Activated CD8-positive, alpha-beta memory T cell treated with anti-CD3 and anti-CD28 coated beads for 1 hour (primary cell): ENCODE measurements at places on chromosomes 1 and 21.

GRCh38 chr1:246893191-246893939, 38.4 kb downstream of the AHCTF1 start:
- DNase-seq: no peak

DNA sequence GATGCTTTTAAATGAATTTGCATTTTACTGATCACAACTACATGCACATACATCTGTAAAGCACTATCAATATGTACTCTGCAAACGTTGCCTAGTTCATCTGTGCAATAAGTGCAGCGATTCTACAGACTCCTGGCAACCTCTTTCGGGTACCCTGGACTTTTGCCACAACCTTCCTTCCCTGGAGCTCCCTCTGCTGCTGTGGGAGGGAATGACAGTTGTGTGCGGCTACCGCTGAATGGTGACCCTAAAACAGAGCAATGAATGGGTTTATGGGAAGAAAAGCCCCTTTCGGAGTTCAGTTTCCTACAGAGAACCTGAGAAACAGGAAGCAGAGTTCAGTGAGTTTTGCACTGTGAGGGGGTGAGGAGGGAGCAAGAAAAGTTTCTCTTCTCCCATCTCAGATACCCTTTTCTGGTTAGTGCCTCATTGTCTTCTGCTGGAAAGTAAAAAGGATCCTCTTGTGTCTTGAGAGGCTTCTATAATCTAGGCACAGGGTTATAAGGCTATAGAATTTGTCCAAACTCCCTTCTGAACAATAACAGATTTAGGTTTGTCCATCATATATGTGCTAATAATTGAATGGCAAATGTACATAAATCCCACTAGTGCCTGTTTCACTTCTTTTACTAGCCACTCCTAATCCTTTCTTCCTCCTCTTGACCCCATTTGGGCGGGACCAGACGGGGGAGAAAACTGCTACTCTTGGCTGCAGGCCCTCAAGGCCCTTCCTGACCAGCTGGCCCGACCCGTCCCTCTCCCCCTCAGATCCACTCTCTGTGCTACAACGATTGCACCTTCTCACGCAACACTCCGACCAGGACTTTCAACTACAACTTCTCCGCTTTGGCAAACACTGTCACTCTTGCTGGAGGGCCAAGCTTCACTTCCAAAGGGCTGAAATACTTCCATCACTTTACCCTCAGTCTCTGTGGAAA, 19.8 kb upstream of the SARS1 start:
- no peak for DNase-seq

DNA sequence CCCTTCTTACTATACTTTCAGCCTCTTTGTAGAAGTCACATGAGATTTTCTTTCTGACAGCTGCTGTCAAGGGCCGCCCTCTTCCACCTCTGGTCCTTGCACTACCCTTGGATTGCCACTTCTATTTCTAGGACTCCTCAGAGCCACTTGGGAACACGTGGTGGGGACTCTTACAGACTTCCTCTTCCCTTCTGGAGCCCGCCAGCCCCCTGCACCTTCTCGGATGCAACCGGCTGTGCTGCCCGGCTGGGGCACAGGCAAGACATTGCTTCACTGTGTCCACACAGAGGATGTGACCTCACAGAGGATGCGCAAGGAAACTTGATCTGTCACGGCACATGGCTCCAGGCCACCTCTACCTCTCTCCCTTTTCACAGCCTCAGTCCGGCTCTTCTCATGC, 2.4 kb upstream of the IKBKE start:
- DNase-seq: no peak

DNA sequence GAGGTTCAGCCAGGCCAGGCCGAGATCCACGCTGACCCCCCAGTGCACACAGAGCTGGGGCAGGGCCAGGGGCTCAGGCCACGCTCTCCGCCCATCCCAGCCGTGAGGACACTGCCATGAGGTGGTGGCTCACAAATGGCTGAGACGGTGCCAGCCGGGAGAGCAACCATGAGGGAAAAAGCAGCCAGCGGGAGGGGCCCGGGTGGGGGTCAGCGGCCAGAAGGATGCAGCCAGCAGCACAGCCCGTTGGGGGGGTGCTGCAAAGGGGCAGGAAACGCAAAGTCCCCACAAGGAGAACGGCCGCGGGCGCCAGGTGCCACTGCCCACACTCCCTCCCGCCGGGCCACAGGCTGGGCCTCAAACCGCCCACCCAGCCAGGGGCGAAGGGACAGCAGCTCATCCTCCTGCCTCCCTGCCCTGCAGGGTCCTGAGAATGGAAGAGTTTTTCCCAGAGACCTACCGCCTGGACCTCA, 8.3 kb downstream of the TTLL10 start:
- no peak for DNase-seq

DNA sequence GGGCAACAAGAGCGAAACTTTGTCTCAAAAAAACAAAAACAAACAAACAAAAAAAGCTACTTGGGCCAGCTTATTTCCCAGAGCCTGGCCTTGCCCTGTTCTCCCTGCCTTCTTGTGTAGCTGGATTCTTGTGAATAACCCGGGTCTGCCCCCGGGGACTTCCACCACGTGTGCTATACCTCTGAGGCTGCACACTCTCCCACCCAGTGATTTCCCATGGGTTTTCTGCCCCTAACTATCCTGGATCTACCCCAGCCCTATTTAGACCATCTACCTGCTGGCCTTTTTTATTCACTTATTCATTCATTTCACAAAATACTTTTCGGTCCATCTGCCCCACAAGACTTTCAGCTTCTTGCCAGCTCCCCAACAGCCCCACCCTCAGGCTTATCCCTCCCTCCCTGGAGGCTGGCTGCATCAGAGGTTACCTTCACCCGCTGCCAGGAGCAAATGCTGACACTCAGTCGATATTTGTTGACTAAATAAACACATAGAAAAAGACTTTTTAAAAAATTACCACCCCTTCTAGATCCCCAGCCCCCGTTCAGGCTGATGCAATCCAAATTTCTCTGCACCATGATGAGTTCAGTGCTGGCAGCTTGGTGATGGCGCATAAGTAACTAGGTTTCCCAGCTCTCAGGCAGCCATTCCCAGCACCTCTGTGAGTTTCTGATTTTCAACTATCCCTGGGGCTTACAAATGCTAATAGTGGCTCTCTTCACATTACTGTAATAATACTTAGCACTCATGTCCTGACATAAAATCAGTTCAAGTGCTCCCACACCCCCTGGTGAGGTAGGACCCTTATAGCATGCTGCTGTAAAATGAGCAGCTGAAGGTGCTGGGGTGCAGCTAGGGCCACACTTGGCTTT, 30.7 kb upstream of the TARBP1 start:
- DNase-seq: no peak

DNA sequence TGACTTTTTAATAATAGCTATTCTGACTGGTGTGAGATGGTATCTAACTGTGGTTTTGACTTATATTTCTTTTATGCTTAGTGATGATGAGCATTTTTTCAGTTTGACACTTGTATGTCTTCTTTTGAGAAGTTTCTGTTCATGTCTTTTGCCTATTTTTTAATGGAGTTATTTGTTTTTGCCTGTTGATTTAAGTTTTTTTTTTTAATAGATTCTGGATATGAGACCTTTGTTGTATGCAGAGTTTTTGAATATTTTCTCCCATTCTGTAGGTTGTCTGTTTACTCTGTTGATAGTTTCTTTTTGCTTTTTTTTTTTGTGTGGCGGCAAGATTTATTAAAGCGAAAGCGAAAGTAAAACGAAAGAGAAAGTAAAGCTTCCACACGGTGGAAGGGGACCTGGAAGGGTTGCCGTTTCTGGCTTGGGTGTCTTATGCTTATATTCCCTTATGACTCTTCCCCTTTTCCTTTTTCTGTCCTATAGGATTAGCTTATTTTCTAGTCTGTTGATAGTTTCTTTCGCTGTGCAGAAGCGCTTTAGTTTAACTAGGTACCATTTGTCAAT, 67.6 kb downstream of the TBX19 start:
- DNase-seq: no peak

- DNase-seq: no peak
Measured at GRCh38 chr1:9201401-9202239, 33.0 kb upstream of the H6PD start.

DNA sequence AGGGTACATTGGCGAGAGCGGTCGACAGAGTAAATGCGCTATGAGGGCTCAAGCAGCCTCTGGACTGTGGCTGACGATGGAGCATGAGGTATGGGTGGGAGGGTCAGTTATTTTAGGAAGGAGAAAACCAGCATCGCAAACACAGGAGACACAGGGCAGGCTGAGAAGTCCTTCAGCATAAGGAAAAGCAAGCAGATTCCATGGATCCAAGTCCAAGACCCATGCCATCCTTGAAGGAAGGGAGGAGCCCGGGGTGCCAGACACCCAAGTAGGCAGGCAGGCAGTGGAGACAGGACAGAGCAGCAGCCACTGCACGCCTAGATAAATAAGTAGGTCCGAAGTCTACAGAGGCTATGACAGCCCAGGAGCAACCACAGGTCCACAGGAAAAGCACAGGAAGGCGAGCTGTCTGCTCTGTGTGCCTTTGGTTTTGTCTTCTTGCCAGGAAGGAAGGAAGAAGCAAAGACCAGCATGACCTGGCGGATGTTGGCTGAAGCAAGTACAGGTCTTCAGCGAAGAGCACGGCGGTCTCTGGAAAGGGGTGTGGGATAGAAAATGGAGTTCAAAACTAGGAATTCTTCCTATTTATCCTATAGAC, 76.4 kb upstream of the SLC45A1 start:
- no peak for DNase-seq

DNA sequence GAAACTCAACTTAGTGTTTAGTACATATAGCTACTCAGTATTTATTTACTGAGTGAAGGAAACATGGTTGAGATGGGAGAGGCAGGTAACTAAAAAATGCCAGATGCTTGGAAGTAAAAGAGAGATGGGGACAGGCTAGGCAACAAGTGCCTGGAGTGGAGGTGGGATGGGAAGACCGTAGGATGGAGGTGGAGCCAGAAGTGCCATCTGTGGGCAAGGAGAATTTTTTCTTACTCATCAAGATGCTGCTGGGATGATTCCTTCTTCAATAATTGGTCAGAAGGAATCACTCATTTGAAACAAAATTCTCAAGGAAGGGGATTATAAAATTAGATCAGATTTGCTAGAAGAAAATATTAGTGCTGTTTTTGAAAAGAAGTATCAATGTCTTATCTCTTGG, 72.9 kb downstream of the IFI44 start:
- no peak for DNase-seq

DNA sequence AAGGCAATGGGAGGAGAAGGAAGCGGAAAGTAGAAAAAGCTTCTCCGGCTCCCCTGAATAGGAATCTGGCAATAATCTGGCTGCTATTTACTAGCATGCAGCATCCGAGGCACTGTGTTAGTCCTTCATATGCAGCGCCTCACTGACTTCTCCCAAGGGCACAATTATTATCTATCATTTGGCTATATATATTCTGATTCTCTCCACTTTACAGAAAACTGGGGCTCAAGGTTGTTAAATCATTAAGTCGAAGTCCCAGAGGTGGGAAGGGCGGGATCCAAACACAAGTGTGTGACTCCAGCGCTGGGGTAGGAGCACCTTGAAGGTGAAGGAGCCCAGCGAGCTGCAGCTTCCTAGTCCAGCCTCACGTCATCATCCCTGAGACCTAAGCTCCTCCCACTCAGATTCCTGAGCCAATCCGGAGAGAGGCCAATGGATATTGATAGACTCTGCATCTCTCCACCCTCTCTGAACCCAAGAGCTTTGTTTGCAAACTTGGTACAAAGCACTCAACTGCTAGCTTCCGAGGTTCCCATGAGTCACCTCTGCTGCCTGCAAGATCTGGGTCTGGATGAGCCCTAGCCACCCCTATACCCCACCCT, 16.6 kb upstream of the EYA3 start:
- DNase-seq: no peak

GRCh38 chr1:208643005-208643597, 398.9 kb upstream of the PLXNA2 start:
- no peak for DNase-seq

DNA sequence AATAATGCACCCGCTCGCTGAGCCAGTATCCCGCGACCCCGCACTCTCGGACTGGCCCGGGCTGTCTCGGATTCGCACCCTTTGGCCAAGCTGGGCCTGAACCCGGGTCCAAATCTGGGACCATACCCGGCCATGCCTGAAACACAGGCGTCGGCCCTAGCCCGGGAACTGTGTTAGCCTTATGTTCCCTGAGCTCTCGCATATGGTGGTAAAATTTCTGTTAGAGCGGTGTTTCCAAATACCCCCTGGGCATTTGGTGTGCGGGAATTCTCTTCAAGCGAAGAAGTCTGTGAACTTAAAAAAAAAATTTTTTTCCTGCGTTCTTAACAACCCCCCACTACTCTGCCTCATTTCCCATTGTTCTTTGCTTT, 3.1 kb downstream of the RNF220 start:
- DNase-seq: no peak

DNA sequence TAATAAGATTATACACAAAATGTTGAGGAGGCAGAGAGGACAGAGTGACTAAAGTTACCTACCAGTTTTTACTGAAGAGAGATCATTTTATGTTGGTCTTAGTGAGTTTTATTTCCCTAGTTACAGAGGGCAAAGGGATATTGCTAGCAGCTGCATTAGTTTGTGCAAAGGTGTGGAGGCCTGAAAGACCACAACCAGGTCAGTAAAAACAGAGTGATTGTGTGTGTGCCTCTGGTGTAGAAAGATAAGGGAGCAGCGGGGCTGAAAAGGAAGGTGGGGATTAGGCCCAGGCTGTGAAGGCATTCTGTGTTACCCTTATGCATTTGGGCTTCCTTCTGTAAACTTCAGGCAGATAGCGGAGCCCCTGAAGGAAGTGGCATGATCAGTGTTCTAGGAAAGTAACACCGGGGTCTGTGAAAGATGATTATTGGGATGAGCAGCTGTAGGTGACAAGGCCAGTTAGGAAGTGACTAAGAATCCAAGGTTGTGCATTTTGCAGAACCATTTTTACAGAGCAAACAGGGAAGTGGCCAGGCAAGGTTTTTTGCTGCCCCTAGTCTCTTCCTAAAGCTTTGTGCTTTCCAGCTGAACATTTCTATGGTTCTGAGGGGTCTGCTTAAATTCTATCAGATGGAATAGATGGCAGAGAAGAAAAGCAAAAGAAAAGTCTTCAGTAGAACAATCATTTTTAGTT, 3.7 kb downstream of the GADD45A start:
- no peak for DNase-seq

DNA sequence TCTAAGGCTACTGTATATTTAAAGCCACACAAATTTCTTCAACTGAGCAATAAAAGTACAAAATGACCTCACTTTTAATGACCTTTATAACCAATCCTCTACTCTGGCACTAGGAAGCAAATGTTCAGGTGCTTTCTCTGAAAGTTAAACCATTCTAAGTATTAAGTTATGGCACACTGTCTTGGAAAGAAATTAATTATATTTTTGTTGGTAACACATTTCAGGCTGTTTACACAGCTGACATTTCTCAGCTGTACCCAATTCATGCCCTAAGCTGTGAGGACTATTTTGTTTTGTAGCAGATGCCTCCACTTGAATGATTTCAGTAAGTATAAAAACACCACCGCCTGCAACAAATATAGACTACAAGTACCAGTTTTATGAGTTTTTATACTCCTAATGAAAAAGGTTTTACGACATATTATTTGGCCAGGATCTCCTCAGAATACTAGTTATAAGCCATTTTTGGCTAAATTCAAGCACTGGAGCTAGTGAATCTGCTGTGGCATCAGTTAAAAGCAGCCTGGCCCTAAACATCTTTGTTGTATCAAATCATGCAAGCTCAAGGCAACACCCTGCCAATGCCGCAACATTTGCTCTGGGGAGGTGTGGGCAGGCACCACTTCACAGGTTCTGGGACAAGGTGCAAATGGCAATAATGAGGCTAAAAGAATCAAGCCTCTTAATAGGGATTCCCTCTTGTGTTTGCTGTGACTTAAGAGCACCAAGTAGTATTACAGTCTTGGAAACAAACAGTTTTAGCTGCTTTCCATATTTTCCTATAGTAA, 228.4 kb upstream of the DMRTA2 start:
- DNase-seq: no peak

GRCh38 chr1:20421441-20421840, 64.6 kb downstream of the CAMK2N1 start:
- no peak for DNase-seq

- no peak for DNase-seq
Measured at GRCh38 chr1:203791498-203791897, 3.9 kb upstream of the ZBED6 start.
